ENCODE measurements at places on chromosomes 1 and 21.

DNA sequence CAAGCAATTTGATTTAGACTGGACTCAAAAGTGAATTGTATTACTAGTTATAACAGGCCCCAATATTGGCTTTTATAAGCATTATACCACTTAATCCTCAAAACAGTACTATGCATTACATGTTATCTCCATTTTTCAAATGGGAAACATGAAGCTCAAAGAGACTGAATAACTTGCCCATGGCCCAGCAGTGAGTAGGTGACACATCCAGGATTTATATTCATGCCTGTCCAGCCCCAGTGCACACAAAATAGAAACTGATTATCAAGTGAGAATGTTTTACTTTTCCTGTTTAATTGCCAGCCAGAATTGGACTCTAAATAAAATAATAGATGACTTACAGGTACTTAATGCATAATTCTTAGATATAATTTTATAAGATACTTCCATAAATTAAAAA is 82.9 kb downstream of the NIBAN1 start:
- no peak for DNase-seq

DNA sequence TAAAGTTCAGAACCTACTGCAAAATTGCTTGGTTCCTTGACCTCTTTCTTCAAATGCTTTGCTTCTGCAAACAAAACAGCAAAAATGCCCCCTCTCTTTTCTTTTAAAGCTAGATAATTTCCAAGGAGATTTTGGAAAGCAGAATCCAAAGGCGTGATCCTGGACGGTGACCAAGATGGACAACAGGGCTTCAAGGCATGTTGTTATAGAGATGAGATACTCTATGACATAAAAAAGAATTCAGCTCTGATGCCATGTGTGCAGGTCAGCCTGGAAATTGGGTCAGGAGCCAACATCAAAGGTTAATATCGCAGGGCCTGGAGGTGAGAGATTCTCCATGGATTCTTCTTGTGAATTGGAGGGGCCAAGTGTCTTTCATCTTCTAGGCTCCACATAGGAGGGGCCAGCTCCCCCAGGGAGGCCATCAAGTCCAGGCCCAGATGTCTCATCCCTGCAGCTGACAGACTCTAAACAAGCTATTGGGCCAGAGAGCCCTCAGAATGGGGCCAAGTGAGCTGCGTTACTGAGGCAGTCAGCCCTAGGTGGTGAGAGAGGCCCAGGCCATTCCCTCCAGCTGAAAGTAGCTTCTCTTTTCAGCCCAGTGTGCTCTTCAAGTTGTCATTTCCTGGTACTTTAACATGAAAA is 45.5 kb downstream of the NMNAT2 start:
- no peak for DNase-seq

GRCh38 chr21:33684923-33685560 is 42.7 kb downstream of the ITSN1 start:
- DNase-seq, result no peak

DNA sequence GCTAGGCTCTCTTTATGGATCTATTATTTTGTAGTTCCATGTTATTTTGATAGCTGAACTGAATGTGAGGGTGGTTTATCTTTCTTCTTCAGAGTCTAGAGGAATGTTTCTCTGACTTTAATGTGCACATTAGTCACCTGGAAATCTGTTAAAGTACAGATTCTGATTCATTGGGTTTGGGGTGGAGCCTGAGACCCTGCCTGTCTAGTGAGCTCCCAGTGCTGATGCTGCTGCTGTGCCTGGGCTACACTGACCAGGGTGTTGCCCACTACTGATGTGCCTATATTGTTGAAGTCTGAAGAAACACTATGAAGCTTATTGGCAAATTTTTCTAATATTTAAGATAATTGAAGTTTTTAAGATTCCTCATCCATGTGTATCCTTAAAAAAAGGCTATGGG is 35.9 kb downstream of the CD46 start:
- DNase-seq, result no peak

- no peak for DNase-seq
Observed at GRCh38 chr1:240008298-240008697, 83.4 kb upstream of the FMN2 start.

DNA sequence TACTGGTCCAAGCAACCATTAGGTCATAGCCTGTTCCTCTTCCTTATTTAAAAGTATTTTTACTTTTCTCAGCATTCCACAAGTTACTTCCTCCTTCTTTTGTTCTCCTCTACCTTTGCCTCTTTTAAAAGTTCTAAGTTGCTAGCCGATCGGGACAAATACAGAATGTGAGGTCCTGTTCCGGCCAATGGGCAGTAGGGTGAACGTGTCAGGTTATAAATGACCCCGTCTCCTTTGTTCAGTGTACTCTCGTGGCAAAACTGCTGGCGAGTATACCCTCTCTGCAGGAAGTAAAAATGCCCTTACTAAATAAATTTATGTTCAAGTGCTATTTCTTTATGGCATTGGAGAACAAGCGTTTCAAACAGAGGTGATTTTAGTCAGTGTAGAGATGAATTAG is 2.5 kb downstream of the ADCY10 start:
- DNase-seq, result no peak

- DNase-seq, result no peak
Observed at GRCh38 chr1:1847061-1847850, 43.6 kb downstream of the GNB1 start.

GRCh38 chr1:226268421-226269124 is 40.4 kb downstream of the LIN9 start:
- DNase-seq, result no peak

DNA sequence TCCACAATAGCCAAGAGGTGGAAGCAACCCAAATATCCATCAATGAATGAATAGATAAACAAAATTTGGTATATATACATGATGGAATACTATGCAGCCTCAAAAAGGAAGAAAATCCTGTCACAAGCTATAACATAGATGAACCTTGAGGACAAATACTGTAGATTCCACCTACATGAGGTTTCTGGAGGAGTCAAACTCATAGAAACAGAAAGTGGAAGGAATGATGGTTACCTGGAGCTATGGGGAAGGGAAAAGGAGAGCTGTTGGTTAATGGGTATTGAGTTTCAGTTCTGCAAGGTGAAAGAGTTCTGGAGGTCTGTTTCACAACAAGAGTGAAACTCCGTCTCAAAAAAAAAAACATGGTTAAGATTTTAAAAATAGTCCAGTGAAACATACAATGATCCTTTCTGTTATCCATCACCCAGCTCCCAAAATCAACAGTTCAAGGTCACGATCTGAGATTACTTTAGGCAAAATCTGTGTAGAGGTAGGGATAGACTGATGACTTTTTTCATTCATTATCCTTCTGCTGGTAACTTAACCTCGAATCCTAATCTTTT is 80.8 kb upstream of the HNRNPU start:
- peak; percentile 42 for DNase-seq

GRCh38 chr1:53048960-53049573 is 12.9 kb upstream of the PODN start:
- no peak for DNase-seq

- no peak for DNase-seq
Observed at GRCh38 chr1:173330149-173330951, 123.2 kb upstream of the TNFSF4 start.

DNA sequence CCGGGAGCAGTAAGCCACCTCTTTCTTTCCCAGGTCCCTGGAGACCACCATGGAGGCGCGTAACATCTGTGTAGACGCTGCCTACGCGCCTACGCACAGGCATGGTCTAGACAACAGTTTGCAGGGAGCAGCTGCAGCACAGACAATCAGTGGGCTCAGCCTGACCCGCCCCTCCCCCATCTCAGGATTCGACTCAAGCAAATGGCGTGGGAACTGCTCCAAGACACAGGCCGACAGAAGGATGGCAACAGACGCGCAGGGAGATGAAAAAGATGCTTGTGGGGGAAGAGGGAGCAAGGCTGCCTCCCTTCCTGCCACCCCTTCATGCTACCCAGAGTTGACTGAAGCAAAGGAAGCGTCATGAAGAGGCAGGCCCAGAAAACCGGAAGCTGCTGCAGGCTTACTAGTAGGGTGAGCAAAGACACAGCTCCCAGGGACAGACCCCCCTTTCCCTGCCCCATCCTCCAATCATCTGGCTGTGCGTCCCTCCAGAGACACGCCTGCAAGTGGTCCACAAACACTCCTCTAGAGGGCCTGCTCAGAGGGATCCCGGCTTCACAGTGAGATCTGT is 19.5 kb downstream of the STK40 start:
- no peak for DNase-seq

GRCh38 chr1:181086926-181087325 is 1.6 kb upstream of the IER5 start:
- no peak for DNase-seq

DNA sequence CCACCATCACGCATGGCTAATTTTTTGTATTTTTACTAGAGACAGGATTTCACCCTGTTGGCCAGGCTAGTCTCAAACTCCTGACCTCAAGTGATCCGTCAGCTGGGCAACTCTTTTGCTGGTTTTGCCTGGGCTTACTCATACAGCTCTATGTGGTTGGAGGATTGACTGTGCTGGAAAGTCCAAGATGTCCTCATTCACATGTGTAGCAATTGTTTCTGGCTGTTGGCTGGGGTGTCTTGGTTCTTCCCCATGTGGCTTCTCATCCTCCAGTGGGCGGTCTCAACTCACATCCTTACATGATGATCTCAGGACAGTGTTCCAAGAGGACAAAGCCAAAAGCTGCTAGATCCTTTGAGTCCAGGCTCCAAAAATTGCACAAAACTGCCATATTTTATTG is 53.3 kb downstream of the TEX35 start:
- no peak for DNase-seq

- no peak for DNase-seq
Observed at GRCh38 chr1:30613188-30613587, 110.2 kb downstream of the MATN1 start.

DNA sequence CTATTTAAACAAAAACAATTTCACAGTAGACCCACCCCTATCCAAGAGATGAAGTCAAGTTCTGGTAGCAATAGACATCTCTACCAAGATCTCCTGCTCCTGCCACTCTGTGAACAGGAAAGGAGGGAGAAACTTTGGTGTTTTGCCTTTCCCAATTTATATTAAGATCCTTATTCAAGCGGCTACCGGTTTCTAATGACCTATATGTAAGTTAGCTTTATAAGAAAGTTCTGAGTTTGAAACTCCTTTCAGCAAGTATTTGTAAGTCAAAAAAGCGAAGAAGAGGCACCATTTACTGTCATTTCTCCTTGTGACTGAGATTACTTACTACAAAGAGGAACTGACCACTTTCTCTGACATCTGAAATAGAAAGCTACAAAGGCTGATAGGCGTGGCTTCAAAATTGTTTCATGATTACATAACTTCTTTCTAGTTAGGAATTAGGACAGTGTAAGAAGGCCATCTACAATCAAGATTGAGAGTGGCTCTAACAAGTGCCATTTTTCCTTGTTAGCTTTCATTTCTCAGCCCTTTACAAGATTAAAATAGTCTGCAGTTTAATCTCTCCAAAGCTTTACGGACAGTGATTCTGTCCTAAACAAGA is at the start of gene MNDA:
Gene MNDA, plus strand, starts transcription at position 448 of the 604 bp plus-strand sequence. CDS start 10,803 bp downstream, outside the sequence.
- DNase-seq, result peak; percentile 58

GRCh38 chr1:69185378-69185777 is 382.3 kb upstream of the LRRC7 start:
- DNase-seq, result no peak

- no peak for DNase-seq
Observed at GRCh38 chr1:244246334-244246733, 195.3 kb downstream of the ZBTB18 start.

GRCh38 chr1:119327094-119327449 is 41.5 kb upstream of the HAO2 start:
- no peak for DNase-seq

GRCh38 chr1:59692591-59692990 is 122.2 kb upstream of the HOOK1 start:
- DNase-seq, result no peak

Data from GM13977 (cell line).